Stomach (tissue), 19 donors: ENCODE measurements at places on chromosomes 11 and 22. TPM values are rescaled to one million over a fixed set of nuclear protein-coding genes. Genes with fewer than 3 reads are reported as not detected.

Gene CARD18
- not detected for total RNA-seq

Gene MIAT
- under 0.01 TPM for total RNA-seq

Gene CCDC88B
- total RNA-seq, result 1.8 TPM

Gene MPPED2
- total RNA-seq, result 0.43 TPM

Gene SLC7A4
- total RNA-seq, result not detected

Gene SLC1A2
- total RNA-seq, result 3.2 TPM

Gene MEI1
- not detected for total RNA-seq

Gene VSIG10L2
- total RNA-seq, result not detected

Gene MRGPRX3
- not detected for total RNA-seq

Gene PATL1
- 11.7 TPM for total RNA-seq
